Esophagus squamous epithelium (tissue), 5 donors: ENCODE measurements at places on chromosomes 12 and 14.

GRCh38 chr14:106442857-106443256 is 916.5 kb downstream of the TMEM121 start:
- no peak for DNase-seq

- DNase-seq, result no peak
These were observed 2.8 kb upstream of the CDKL1 start for GRCh38 chr14:50399251-50400032.

- DNase-seq, result no peak
These were observed 30.4 kb upstream of the VWF start for GRCh38 chr12:6154730-6155459.

- DNase-seq, result no peak
These were observed 824 bp upstream of the TARBP2 start for GRCh38 chr12:53500142-53500775.

GRCh38 chr12:10363658-10363913 is 26.3 kb downstream of the KLRK1 start:
- no peak for DNase-seq

DNA sequence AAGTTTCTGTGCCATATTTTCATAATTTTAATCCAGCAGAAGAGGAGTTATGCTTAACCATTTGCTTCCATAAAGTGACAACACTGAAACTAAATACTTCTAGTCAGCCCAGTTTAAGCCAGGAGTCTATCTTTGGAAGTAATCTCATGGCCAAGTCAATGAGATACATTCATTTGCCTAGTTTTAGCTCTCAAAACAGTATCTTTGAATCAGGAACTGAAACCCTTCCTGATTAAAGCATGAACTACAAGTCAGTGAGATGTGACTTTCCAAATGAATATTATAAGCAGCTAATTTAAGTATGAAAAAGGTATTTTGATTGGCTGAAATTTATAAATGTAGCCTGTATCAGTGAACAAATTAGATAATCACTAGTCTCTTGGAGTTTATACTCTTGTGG is 491.5 kb downstream of the SLC6A15 start:
- no peak for DNase-seq

DNA sequence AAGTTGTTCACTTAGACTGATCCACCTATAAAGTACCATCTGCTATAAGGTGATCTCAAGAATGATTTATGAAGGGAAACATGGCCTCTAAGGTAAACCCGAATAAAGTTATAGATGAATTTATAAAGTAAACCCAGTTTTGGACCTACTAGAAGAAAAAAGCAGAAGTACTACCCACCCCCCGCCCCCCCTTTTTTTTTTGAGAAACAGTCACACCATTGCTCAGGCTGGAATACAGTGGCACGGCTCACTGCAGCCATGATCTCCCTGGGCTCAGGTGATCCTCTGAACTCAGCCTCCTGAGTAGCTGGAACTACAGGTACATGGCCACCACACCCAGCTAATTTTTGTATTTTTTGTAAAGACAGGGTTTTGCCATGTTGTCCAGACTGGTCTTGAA is 3.9 kb downstream of the ENTPD5 start:
- DNase-seq, result no peak

DNA sequence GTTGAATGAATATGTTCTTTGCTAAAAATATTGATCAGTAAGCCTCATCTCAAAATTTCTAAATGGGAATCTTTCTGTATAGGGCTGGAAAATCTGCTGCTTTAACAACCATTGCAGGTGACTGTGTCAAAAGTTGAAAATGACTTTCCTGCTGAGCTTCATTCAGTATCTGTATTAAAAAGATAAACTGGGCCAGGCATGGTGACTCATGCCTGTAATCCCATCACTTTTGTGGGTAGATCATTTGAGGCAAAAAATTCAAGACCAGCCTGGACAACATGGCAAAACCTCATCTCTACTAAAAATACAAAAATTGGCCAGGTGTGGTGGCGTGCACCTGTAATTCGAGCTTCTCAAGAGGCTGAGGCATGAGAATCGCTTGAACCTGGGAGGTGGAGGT is 213.7 kb upstream of the SYT10 start:
- DNase-seq, result no peak

DNA sequence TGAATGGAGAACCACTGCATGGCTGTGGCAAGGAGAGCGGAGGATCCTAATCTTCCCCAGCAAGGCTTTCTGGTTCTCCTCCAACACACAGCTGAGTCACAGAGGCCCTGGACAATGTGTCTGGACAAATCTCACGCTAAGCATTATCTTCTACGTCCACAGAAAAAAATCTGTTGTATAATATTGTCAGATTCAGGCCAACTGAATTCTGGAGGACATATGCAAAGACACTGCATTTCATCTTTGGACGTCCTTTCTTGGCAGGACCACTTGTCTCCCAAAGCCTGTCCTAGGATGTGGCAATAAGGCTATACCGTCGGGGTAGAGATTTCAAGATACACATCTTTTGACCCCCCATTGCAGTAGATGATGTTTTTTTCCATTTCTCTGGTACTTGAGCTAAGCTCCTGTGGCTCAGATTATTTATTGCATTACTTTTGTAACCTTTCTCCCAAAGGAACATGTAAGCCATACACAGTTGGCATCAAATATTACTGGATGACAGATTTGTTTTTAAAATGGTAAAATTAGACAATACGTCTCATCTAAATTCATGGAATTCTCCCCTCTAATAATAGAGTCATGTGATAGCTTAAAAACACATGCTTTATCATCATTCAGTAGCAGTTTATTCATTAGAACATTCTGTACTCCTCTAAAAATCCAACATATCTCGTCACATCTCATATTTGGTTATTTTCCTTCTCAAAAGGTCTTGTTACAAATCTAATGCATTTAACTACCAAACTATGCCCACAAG is 19.4 kb downstream of the LMO3 start:
- no peak for DNase-seq

GRCh38 chr14:28412077-28412476 is 354.5 kb upstream of the FOXG1 start:
- DNase-seq, result no peak

- DNase-seq, result no peak
These were observed 493.1 kb downstream of the NOVA1 start for GRCh38 chr14:26104717-26105116.

DNA sequence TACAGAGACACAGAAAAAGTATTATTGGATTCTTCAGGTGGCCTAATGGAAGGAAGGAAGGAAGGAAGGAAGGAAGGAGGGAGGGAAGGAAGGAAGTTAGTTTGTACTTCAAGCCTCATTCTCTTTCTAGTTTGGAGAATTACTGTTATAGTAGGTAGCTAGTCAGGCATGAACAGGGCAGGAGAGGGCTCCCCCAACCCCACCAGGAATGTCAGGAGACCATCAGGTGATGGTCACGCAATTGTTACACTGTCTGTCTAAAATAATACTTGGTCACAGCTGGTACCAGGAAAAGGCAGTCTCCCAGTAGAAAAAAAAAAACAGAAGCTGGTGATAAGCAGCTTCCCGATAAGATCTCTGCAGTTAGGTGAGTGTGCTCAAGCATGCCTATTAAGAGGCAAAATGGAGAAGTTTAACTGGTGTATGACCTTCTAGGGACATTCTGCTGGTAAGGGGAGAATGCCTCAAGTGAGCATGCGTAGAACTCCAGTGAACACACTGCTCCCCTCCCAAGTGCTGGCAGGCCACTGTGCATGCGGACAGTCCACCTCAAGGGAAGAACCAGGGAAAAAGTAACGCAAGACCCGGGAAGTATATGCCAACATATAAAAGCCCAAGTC is 358.4 kb upstream of the SOX5 start:
- no peak for DNase-seq

DNA sequence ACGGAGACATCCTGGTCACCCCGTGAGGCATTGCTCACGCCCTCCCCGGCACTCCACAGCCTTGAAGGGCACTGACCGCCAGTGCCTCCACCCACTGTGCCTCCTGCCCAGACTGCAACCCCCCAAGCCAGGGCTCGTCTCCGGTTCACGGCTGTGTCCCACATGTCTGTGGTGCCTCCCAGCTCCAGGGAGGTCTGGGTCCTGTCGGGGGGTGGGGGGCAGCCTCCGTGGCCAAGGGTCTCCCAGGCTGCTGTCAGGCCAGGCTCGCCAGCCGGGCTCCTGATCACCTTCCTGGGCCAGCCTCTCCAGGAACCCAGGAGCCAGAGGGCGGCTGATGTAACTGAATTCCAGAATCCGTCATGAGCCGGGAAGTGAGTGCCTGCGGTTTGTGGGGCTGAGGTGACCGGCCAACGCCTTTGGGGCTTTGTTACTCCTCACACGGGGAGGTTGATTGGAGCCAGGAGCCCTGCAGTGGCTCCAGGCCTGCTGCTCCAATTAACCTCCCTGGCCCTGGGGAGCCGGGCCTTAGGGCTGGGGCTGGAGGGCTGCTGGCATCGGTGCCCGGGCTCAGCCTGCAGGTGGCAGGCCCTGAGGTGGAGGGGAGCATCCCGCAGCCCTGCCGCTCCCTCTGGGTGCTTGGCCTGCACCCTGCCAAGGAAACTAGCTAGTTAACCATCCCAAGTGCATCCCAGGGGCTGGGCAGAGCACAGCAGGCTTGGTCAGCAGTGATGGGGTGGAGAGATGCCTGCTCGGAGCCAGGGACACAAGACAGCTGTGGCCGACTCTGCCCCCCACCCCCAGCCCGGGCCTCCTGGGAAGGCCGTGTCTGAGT is 36.4 kb upstream of the FBRSL1 start:
- DNase-seq, result no peak

DNA sequence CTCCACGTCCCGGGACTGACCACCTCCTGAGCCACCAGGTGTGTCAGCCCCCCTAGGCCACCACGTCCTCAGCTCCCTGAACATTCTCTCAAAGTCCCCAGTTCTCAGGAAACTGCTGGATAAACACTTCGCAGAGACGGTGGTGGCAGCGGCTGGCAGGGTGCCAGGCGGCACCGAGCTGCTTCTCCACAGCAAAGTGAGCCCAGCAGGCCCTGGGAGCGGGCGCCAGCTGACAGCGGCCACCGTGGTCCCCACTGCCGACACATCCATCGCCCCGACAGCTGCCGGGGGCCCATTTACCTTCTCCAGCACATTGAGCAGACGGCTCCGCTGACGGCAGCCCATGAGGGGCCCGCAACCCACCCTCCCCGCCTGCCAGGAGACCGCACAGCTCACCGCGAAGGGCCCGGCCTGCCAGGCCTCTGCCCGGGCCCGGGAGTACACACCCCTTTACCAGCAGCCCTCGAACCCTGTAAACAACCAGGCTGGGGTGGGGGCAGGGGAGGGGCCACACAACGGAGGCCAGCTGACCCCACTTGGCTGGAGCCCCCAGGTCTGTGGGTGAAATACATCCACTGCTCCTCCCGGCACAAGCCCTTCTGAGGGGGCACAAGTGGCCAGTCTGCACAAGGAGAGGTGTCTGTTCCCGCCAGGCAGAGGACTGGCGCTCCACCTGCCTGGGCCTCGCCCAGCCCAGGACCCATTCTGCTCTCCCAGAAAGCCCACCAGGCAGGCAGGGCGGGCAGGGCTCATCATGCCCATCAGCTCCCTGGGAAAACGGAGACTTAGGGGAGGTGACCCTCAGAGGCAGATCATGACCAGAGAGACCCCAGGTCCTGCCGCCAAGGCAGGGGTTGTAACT is 10.5 kb downstream of the AKT1 start:
- DNase-seq, result no peak
